Activated CD8-positive, alpha-beta memory T cell treated with anti-CD3 and anti-CD28 coated beads for 1 hour (primary cell): ENCODE measurements at places on chromosomes 12 and 14.

- DNase-seq, result no peak
These were observed 4.7 kb downstream of the PPP2R3C start for GRCh38 chr14:35117112-35117511.

GRCh38 chr14:30885840-30886740 is 11.7 kb downstream of the COCH start:
- DNase-seq, result no peak

GRCh38 chr12:27340971-27341370 is 8.3 kb downstream of the BMAL2 start:
- no peak for DNase-seq

DNA sequence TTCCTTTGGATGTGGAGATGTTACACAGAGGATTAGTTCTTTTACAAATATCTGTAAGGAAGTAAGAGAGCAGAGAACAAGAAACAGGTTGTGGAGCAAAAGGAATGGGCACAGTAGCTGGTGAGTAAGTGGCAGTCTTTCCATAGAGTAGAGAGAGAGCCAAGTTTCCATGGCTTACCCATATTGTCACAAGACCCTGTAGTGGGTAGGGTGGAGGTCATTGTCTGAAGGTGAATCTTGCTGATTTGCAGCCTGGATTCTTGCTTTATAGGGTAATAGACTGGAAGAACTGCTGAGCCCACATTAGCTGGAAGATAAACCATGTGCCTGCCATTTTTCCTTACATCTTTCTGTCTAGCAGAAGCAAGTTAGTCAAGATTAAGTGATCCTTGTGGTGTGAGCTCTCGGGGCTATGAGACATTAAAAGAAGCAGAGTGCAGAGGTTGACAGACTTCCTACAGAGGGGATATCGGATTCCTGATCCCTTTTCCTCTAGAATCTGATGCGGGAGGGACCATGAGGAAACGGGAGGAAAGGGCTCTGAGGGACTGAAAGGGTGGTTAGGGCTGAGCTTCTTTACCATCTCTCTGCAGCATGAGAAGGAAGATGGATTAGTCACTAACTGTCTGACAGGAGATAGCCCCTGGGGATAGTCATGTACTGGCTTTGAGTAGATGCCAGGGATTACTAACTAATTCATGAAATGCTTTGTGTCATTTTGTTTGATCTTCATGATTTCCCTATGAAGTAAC is 44.0 kb upstream of the LRTM2 start:
- DNase-seq, result no peak

GRCh38 chr14:24188251-24189058 is at the start of gene IPO4:
TSS of gene IPO4 (minus strand) at chr14:24188816. CDS start at chr14:24188787, 29 bp downstream.
- DNase-seq, result peak; percentile 91

DNA sequence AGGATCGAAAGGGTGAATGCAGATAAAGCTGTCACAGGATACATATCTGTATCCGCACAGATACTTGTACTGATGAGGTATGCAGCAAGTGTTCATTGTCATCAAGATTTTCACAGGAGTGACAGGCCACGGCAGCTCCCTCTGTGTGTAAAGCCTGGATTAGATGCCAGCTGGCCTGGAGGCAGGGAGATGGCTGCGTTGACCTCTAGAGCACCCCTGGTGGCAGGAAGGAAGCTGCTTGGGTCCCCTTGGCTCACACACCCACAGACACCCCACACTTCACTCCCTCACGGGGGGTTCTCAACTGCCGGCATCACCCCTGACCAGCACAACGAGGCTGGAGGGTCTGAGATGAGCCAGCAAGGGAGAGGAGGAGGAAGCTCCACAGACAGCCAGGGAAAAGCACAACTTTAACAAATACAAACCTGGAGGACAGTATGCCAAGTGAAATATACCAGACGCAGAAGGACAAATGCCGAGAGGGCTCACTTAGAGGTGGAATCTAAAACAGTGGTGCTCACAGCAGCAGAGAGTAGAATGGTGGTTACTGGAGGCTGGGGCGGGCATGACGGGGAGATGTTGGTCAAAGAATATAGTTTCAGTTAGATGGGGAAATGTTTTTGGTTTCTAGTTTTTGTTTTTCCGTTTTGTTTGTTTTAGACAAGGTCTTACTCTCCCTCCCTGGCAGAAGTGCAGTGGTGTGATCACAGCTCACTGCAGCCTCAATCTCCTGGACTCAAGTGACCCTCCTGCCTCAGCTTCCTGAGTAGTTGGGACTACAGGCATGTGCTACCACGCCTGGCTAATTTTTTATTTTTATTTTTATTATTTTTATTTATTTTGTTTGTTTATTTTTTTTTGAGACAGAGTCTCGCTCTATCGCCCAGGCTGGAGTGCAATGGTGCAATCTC is 45.7 kb downstream of the TEAD4 start:
- DNase-seq, result no peak

GRCh38 chr12:22900401-22900800 is 275.4 kb downstream of the ETNK1 start:
- no peak for DNase-seq

DNA sequence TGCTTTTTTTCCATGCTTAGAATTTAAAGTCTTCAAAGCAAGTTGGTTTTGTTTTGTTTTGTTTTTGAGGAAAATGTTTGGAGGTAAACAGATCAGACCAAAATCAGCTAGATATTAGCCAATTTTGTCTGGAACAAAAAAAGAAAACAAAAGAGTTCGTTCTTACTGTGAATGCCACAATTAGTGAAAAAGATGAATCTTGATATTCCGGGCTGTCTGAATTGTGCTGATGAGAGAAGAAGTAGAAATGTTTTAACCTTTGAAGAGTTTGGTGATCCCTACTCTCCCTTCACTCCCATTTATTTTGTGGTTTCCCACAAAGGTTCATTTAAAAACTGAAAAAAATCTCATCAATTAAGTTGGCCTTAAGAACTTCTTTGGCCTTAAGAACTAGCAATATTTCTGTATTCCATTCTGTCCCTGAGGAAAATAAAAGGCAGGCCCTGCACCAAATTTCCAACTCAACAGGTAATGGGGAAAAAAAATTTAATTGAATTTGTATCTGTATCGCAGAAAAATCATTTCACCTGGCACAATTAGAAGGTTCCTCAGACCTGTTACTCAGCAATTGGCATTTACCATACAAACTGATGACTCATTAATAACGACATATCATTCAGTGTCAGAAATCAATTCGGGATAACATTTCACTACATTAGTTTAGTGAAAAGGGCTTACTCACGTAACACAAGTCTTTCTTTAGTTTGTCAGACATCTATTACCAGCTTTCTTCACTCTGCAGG is 562 bp upstream of the GLIPR1L2 start:
- DNase-seq, result no peak

DNA sequence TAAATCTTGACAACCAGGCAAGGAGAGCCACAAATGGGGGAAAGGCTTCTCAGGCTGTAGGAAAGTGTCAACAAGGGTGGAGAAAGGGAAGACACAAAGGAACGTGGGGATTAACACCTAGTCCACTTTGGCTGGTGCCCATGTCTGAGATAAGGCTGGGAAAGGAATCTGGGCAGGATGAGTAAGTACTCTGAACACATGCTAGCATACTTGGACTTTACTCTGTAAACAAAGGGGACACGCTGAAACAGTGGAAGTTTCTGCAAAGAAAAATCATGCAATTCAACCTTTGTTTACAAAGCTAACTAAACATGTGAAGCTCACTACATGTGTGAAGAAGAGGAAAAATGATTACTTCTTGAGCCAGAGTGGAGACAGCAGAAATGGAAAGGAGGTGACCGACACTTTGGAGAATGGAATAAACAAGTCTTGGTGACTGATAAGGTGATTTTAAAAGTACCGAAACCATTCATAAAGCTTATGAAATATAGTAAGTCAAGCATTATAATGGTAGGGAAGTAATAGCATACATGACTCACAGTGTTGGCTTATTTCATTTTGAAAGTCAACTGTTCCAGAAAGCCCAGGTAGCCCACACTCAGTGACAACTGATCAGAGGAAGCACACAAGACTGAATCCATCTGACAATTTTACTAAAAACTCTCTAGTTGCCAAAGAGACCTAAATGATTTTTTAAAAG is 13.2 kb downstream of the CPNE8 start:
- no peak for DNase-seq

DNA sequence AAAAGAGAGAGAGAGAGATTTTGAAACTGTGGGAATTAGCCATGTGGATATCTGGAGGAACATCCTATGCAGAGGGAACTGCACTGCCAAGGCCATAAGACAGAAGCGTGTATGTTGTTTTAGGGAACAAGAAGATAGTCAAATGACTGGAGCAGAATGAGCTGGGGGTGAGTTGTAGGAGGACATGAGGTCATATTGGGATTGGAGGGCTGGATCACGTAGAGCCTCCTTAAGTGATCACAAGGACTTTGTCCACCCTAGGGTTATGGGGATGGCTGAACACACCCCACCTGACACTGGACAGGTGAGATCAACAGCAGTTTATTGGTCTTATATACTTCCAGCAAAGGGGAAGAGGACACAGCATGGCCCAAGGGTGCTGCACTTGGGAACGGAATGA is 8.2 kb upstream of the CGRRF1 start:
- no peak for DNase-seq

DNA sequence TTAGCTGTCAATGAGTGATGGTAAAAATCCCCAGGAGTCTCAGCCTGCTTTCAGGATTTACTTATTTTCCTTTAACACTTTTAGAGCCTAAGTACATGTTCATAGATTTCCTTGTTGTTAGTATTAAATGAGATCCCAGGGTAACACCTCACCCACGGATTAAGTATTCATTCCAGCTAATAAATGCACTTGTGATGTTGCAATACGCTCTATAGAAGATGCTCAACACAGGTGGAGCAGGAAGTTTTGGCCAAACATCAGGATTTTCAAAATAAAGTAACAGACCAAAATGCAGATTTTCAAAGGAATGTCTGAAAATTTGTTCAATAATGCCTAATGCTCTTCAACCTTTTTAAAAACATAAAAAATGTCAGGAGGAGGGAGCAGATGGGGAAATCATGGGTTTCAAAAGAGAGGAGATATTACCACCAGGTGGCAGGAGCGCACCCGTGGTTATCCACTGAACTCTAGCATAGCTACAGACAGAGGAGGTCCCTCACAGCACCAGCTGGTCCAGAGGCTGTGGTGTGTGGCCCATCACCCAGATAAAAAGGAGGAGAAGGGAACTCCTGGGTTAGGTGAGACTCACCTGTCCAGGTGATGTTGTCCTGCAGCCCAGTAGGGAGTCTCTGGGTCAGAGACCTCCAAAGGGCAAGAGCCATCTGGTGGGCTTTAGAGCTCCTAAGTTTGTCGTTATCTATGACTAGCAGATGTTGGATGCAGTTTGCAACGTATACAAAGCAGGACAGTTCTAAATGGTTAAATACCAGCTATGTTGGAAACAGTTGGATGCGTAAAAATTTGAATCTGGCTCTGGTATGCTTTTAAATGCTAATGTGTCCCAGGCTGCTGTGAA is 1158.4 kb upstream of the TMEM132C start:
- no peak for DNase-seq

- DNase-seq, result no peak
These were observed 37.8 kb upstream of the C12orf75 start for GRCh38 chr12:105292705-105293104.
